ENCODE measurements at places on chromosomes 16 and 17. TPM values are rescaled to one million over a fixed set of nuclear protein-coding genes. Genes with fewer than 3 reads are reported as not detected.

The CTRB2 gene
- total RNA-seq = not detected

The PDILT gene
- not detected for total RNA-seq

The SSTR5 gene
- total RNA-seq = not detected

The HBQ1 gene
- total RNA-seq = not detected

The GLOD4 gene
- total RNA-seq = 40.6 TPM

The INCA1 gene
- 0.97 TPM for total RNA-seq

The COX11 gene
- total RNA-seq = 20.4 TPM

- no peak for DNase-seq
Observed at GRCh38 chr17:10793816-10794215, 10.1 kb downstream of the TMEM238L start.

- no peak for DNase-seq
Observed at GRCh38 chr16:78376452-78376851, 277.0 kb downstream of the WWOX start.

DNA sequence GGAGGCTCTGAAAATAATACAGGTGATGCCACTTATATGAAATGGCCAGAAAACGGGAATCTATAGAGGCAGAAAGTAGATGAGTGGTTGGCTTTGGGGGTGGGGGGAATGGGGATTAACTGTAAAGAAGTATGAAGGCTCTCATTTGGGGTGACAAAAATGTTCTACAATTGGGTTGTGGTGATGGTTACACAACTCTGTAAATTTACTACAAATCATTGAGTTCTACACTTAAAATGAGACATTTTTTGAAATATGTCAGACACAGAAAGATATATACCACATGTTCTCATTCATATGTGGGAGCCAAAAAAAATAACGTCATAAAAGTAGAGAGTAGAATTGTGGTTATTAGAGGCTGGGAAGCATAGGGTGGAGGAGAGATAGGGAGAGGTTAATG, 25.7 kb downstream of the ARHGAP17 start:
- no peak for DNase-seq

GRCh38 chr17:66673668-66674276, 161.1 kb upstream of the CACNG5 start:
- no peak for DNase-seq

DNA sequence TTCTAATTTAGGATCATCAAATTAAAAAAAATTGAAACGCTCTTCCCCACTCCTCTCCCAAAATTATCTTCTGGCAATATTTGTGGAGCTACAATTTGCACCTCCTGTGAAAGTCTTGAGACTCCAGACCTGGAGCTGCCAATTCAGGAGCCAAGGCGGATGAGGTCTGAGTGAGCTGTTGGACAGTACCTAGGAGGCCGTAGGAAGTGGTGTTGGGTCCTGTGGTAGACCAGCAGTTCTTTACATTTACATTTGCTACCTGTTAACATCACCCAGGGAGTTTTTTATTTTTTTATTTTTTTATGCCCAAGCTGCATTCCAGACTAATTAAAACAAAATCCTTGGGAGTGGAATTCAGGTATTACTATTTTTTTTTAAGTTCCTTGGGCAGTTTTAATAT, 271.0 kb downstream of the PHKB start:
- no peak for DNase-seq

- no peak for DNase-seq
Observed at GRCh38 chr16:88035292-88035691, 84.1 kb downstream of the BANP start.

GRCh38 chr17:62897706-62898105, 68.3 kb upstream of the TANC2 start:
- DNase-seq = no peak

DNA sequence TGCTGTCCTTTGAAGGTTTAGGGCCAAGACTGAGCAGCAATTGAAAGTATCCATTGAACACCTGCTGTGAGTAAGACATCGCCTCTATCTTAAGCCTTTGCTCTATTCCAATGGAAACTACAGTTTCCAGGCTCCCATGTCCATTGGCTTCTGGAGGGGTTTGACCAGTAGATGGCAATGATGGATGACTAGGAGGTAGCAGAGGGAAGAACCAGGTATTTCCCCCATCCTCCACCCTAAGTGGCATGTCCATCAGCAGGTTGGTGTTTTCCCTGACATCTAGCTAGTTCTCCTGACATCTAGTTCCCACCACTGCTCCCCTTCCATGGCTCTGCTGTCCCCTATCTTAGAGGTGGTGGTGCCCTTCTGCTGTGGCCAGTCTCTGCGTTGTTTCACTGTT, 58.7 kb downstream of the CENPV start:
- DNase-seq = no peak

DNA sequence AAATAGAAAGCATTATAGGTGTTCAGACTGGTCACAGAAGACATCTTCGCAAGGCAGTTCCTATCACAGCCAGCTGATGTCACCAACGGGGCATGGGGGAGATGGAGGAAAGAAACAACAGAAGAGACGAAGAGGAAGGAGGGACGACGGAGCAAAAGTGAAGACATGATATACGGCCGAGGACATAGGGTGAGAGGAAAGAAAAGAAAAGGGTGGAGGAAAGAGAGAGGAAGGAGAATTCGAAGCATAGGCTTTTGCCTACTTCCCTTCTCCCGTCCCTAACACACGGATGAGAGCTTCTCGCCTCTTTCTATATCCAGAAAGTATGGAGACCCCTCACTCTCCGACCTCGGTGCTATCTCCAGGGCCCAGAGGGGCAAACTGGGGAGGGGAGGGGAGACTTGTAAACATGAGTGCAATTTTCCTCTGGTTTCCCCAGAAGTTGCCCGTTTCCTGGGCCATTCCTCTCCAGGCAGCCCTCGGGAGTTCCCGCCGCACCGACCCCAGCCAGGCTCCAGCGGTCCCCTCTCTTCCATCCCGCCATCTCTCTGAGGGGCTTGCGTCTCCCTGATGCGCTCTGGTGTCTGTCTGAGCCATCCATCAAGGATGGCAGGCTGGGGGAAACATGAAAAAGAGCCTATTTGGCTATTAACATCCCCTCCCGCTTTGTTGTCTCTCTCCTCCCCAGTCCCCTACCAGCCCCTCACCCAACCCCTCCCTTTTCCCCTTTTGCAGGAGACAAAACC, 26.0 kb downstream of the COPZ2 start:
- DNase-seq = no peak

- no peak for DNase-seq
Observed at GRCh38 chr16:10753670-10754069, 10.0 kb downstream of the NUBP1 start.

DNA sequence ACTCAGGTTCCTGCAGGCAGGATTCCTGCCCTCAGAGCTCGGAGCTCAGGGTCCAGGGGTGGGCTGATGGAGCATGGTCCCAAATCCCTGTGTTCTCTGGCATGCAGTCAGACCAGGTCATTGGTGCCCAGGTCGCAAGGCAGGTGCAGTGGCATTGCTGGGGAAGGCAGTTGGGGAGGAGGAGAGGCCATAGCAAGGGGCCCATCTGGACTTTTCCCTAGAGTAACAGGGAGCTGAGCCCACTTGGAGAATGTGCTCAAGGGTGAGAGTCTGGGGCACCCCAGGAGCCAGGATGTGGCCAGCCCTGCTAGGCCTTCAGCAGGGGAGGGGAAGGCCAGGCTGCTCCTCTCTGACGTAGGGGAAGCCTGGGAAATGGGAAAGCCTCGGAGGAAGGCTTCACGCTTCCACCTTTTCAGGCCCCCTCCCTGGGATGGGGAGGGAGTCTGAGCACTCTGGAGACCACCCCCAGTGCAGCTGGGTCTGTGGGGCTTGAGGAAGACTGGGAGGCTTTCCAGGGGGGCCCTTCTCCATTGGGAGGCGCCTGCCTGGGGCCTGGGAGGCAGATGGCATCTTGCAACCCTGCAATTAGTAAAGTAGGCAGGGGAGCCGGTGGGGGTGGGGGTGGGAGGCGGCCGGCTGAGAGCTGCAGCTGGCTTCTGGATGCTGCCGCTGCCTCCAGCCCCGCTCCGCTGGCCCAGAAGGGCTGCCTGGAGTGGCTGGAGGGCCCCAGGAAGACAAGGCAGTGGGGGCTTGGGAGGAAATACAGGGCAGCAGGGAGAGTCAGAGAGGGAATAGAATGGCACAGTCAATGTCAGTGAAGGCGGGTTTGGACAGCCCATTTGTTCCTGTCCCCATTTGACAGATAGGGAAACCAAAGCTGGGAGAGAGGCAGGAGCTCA, 21.1 kb upstream of the DOK4 start:
- peak; percentile 40 for DNase-seq

- no peak for DNase-seq
Observed at GRCh38 chr17:76276461-76277299, 11.5 kb downstream of the UBALD2 start.

GRCh38 chr16:81392011-81392410, 52.6 kb upstream of the CMIP start:
- no peak for DNase-seq

DNA sequence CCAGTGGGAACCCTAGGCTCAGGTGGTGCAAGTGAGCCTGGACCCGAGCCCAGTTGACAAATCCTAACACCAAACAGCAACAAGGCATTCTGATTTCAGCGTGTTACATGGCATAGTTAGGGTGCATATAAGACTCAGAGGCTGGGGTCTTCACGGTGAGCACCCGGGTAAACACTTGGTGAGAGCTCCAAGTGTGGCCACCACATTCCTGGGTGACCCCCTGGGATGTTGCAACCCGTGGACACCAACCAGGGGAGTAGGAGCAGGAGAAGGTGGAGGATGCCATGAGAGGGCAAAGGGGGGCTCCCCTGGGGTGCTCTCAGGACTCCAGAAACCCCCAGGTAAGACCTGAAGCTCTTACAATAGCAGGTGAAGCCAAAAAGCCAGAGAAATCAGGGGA, 69.9 kb upstream of the CDH5 start:
- DNase-seq = no peak

DNA sequence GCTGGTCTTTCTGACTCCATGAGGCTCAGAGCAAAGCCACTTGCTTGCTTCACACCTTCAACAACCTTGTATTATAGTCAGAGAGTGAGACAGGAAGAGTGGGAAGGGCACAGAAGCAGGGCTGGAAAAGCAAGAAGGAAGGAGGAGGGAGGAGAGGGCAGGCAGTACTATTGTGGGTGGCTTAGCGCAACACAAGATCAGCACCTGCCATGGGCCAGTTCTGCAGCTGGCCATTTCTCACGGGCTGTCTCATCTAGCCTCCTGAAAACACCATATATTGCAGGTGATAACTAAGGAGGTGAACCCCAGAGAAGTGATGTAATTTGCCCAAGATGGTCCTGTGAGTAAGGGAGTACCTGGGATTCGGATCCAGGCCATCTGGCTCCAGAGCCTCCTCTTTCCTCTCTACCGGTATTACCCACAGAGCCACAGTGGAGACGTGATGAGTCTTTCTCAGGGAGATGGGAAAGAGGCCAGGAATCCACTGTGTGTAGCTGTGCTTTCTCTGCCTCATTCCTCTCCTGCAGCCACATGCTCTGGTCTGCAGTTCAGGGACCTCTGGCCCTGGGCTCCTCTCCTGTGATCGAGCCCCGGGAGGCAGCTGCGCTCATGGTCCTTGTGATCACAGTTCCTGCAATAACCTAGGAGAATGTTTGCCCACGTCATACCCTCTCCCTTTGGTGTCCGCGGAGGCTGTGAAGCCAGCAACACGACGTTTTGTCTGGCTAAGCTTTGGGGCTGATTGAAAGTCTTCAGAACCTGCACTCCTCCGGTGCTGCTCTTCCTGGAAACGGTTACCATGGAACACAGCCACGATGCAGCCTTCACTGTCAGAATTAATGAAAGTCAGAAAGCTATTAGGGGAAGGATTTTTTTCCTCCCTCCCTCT, 178.1 kb upstream of the CCL2 start:
- no peak for DNase-seq

GRCh38 chr17:39240631-39241030, 14.9 kb upstream of the STAC2 start:
- DNase-seq = no peak

GRCh38 chr17:19376811-19377210, 1.5 kb upstream of the MAPK7 start:
- DNase-seq = peak; percentile 22

DNA sequence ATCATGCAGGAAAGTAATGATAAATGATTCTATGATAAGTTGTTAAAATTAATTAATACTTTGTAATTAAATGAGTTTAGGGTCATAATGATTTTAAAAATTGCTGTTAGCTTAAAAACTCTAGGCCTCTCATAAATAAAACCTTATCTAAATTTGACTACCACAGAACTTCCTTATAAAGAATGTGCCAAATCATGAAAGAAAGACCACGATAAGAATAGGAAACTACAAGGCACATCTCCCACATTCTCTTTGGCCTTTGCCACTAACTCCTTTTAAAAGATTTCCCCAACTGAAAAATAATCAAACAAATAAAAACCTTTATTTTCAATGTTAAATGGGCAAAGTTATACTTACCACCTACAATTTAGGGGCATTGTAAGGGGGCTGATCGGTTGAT, 164.6 kb upstream of the C17orf78 start:
- no peak for DNase-seq

- no peak for DNase-seq
Observed at GRCh38 chr16:27920391-27920891, 143.1 kb downstream of the GSG1L start.

DNA sequence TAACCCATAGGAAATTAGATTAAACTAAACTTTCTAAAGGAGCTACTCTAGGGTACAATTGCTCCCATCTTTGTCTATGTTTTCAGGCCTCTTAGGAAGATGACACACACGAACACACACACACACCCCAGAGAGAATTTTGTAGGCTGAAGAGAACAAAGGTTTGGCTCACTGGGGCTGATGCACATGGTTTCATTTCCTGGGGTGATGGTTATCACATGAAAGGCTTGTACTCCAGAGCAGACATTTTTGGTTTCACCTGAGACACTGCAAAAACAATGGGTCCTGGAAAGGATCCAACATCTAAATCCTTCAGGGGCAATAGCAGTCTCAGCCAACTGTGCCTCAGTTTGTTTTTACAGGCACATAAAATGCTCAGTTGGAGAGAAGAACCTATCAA, 62.8 kb downstream of the GRB7 start:
- no peak for DNase-seq

- no peak for DNase-seq
Observed at GRCh38 chr16:85018529-85019236, 7.3 kb upstream of the ZDHHC7 start.

DNA sequence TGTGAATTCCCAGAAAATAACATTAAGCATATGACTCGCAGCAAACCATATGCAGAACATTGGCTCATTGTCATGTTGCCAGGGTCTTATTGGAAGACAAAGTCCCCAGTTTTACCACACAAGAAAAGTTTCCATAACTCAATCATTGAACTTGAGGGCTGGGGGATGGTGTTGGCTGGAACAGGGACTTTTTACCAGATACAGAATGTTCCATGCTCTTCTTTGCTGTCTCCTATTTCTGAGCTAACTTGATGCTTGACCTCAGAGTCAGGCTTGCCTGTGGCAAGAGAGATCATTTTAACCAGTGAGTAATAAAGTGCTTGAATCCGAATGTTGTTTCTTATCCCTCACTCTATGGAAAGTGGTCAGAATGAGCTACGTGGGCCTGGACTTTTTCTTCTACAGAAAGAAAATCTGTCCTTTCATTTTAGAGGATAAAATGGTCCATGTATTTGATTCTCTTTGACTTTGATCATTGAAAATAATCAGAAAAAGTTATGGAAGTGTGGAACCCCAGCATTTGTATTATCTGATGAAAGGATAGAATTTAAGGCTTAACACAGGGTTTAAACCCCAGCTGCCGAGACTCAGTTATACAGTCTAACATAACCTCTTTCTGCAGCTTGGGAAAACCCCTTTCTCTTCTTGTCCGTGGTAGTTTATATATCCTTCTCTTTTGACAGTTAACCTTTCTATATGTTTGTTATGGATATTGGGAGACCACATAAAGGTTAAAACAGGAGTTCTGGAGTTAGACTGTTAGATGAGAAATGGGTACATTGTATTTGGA, 67.0 kb downstream of the TUBD1 start:
- DNase-seq = no peak
